Astrocyte of the spinal cord (primary cell): ENCODE measurements at places on chromosomes 3 and 15.

GRCh38 chr3:18499301-18499700 lies 74.2 kb upstream of the SATB1 start:
- no peak for DNase-seq

DNA sequence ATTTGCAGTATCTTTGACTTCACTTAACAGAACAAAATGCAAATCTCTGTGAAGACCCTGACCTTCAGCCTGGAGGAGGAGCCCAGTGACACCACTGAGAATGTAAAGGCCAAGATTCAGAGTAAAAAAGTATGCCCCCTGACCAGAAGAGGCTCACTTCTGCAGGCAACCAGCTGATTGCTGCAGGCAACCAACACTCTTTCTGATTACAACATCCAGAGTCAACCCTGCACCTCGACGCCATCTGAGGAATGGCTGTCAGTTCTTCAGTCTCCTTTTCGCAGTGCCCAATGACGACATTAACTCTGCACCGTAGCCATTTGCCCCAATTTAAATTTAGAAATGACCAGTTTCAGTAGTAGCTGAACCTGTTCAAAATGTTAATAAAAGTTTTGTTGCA lies 14.9 kb downstream of the ATP13A3 start:
- no peak for DNase-seq

- DNase-seq = no peak
Observed at GRCh38 chr3:50128001-50128400, 27.1 kb upstream of the SEMA3F start.

DNA sequence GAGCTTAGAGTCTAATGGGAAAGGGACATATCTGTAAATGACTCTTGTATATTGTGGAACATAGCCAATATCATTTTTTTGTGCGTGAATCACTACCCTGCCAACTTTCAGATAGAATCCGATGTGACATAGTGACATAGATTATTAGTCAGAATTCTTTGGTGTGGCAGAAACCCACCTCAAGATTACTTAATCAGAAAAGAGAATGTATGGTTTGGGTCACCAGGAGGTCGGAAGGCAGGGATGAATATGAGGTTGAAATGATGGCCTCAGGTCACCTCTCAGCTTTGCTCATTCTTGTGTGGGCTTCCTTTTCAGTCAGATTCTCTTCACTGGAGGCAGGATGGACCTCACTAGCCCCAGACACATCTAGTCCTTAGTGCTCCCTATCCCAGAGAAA lies 41.4 kb downstream of the SNAPC5 start:
- DNase-seq = no peak

- peak; percentile 77 for DNase-seq
Observed at GRCh38 chr15:39172380-39173281, 408.2 kb upstream of the THBS1 start.

DNA sequence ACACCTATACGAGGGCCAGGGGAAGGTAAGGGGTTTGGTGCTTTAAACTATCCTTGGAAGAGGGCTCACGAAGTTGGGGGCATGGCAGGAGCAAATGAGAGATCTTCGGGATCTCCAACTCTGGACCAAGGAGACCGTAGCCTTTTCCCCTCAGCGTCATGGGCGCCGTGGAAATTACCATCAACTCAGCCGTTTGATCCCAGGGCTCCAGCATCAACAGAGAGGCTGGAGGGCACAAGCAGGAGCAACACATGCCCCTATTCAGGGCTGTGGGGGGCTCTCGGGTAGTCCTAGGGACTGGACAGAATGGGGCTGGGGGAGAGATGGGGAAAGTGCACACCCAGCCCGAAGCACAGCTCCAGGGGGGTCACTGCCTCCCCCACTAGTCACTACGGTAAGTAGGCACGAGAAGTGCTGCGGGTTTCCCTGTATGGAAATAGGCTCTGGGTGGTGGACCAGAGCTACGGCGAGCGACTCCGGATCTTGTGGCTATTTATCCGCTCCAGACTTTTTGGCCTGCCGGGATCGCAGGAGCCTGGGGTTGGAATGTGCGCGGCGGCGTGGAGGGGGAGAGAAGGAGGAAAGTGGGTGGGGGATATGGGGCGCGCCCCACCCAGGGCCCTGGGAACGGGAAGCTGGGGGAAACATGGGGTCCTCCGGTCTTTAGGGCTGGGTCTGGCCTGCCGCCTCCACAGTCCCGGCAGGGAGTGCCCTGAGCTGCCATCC lies 539 bp upstream of the LAMB2 start:
- DNase-seq = peak; percentile 93
